ENCODE measurements at places on chromosomes 13 and 19.

DNA sequence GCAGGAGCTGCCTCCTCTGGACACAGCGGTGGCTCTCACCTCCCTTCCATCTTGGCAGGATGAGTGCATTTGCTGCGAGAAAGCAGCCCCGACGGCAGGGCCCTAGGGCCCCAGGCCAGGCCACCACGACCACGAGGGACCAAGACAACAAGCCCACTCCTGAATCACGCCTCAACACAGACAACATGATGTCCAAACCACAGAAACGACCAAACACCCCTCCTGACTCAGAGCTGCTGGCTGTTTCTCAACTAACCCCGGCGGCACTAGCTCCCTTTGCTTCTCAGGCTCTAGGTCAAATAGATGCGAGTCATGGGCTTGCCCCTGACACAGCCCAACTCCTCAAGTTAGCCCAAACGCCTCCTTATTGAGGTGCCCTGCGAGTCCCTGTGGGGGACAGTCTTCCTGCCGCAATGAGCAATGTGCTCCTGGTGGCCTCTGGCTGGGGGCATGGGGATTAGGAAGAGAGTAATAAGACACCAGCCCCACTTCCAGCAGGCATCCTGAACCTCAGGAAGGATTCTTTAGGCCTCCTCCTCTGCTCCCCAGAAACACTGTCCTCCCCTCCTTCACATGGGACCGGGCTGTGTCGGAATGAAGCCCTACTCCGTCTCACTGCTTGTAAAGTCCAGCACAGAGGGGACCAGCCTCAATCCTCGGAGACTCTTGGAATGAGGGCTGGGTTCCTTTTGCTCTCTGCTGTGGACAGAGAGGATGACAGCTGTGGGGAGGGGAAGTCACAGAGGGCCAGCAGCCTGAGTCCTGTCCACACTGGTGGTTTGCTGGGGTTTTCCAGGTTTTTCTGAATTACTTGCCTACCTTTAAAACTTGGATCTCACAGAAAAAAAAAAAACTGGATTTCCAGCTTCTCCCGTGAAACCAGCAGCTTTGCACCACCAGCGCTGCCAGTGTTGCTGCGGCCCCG lies 6.9 kb upstream of the ATF5 start:
- no peak for DNase-seq

DNA sequence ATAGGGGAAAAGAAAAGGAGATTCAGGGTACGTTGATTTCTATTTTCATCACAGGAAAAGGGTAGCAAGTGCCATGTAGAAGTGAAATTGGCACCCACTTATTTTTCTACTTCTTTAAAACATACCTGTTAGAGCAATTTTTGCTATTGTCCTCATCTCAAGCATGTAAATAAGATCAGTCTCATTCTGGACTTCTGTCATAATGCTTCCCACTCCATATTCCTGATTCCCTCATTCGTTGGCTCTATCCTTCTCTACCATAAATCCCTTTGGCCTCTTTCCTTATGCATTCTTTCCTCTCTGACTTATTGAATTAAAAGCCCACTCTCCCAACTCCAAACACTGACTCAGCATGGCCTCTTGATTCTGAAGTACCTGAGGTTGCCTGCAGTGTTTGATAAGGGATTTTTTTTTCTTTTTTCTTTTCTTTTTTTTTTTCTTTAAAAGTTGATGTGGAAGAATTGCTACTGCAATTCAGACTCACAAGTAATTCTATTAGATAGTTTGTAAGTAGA lies 465.7 kb downstream of the SLITRK6 start:
- no peak for DNase-seq

GRCh38 chr19:42521346-42522030 lies 6.8 kb downstream of the CEACAM1 start:
- no peak for DNase-seq

GRCh38 chr19:38469151-38469550 lies 35.7 kb downstream of the RYR1 start:
- DNase-seq, result no peak

- no peak for DNase-seq
Measured at GRCh38 chr19:55777528-55777927, 8.6 kb downstream of the RFPL4AL1 start.

- DNase-seq, result no peak
Measured at GRCh38 chr13:24004971-24005370, 107.7 kb upstream of the C1QTNF9B start.

GRCh38 chr19:5179256-5179655 lies 161.4 kb downstream of the PTPRS start:
- no peak for DNase-seq

DNA sequence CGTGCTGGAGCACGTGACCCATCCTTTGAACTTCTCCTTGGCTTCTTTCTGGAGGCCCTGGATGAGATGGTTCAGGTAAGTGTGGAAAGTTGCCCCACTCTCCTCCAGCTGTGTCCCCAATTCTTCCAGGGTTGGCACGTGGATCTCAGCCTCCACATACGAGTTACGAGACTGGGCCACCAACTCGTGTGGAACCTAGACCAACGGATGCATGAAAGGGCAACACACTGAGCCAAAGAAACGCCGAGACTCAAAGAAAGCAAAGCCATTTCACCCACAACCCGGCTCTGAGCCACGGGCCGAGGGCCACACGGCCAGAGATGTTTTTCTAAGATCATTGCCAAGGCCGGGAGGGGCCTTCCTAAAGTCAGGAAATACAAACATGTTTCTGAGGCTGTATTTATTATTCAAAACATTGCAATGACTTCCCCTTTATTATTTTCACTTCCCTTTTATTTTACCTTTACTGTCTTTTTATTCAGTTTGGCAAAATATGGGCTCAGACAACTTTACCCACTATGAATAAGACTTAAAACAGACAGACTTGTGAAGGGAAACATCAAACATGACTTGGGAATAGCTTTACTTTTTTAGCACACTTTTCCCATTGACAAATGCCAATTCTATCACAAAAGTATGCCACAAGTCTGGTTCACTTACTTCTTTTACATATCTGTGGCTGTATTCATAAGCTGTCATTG lies 94.6 kb downstream of the KL start:
- peak; percentile 31 for DNase-seq

DNA sequence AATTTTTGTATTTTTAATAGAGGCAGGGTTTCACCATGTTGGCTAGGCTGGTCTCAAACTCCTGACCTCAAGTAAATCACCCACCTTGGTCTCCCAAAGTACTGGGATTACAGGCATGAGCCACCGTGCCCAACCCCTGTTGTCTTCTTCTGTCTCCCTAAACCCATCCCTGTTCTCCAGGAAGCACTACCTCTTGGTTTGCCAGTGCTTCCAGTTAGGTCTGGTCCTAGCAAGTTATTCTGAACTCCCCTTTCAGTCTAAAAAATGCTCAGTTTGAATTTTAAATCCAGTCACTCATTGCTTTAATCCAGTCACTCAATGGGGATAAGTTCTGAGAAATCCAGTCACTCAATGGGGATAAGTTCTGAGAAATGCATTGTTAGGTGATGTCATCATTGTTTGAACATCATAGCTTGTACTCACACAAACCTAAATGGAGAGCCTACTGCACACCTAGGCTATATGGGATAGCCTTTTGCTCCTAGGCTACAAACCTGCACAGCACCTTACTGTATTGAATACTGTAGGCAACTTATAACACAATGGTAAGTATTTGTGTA lies 8.0 kb upstream of the ATP4A start:
- DNase-seq, result no peak

DNA sequence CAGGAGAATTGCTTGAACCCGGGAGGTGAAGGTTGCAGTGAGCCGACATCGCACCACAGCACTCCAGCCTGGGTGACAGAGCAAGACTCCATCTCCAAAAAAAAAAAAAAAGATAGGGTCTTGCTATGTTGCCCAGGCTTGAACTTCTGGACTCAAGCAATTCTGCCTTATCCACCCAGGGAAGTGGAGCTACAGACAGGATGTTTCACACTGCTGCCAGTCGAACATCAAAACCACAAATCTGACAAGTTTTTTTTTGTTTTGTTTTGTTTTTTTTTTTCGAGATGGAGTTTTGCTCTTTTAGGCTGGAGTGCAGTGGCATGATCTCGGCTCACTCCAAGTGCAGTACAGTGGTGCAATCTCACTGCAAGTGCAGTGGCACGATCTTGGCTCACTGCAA lies 10.8 kb downstream of the XPO4 start:
- DNase-seq, result no peak

- no peak for DNase-seq
Measured at GRCh38 chr19:18699403-18700054, 16.0 kb downstream of the CRTC1 start.

GRCh38 chr19:2039089-2039958 lies 11.7 kb downstream of the MKNK2 start:
- no peak for DNase-seq

DNA sequence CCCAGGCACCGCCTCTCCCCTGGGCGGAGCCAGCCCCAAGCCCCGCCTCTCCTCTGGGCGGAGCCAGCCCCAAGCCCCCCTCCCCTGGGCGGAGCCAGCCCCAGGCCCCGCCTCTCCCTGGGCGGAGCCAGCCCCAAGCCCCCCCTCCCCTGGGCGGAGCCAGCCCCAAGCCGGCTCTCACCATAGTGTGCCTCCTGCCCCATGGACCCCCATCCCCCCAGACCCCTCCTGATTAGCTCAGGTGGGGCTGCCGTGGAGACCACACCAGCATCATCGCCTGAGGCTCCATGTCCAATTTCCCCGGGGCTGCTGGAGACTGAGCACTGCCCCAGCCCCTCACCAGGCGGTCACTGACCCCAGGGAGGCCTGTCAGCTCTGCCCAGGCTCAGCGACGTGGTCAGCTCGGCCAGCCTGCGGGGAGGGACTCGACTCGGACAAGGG lies 4.2 kb upstream of the MADCAM1 start:
- DNase-seq, result no peak

DNA sequence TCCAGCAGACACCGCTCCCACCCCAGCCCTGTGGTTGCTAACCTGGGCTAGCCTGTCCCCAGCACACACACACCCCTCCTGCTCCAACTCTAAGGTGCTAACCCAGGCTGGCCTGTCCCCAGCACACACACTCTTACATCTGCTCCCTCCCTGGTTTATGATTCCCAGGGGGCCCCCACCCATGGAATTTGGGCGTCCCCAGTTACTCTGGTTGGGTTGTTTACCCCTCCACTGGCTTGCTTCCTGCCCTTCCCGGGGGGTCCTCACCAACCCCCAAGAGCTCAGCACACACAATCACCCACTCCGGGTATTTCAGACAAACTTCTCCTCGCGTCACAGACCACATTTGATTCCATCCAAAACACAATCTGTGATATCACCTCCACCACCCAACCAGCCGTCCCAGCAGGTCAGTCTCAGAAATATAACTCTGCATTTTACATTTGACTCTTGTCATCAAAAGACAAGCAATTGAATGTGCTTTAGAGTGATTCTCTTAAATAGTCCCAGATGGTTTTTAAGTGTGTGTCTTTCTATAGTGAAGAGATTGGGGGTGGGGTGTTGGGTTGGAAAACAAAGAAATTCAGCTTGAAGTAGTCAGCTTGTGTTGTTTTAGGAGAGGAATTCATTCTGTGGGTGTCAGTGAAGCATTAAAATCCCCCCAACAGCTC lies 20.1 kb downstream of the COL4A2 start:
- no peak for DNase-seq

GRCh38 chr19:3125900-3126524 lies 9.8 kb upstream of the GNA15 start:
- peak; percentile 84 for DNase-seq

DNA sequence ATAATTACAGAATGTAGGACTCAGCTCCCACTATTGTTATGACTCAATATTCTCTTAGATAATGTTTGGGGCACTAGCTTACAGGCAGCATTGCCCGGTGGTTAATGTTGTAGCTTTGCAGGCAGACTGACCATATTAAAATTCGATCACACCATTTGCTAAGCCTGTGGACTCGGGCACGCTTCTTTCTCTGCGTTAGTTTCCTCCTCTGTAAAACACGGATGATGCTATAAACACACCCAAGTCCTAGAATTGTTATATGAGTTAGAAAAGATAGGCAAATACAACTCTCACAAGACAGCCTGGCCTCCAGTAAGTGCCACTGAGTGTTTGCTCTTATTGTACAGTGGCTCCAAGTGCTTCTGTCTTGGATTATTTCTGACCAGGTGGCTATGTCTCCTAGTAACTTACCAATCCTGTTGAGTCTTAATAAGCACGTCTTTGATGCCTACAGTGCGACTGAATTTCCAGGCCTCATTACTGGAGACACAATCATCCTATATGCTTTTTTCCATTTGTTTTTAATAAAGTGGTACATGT lies 50.0 kb upstream of the ALOX5AP start:
- no peak for DNase-seq

GRCh38 chr19:34363094-34363493 lies 1.9 kb upstream of the GPI start:
- no peak for DNase-seq

DNA sequence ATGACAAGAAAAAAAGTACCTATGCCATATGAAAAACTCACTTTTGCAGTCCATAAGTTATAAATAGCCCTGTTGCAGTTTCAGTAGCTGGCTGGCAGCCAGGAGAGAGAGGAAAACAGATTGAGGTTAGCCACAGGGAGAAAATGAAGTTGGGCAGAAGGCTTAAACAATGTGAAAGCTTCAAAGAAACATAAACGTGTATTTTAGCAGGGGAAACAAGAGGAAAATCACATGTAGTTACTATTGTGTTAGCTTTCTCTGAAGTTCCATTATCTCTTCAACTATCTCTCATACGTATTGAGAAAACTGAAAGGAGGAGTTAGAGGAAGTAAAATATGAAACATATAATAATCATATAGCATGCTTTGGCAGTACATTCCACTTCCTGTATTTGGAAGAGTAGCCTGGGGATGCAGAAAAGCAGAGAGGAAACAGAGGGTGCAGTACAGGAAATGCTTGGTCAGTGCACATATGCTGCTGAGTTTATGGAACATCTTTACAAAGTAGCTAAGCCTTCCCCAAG lies 1551.1 kb downstream of the EFNB2 start:
- DNase-seq, result peak; percentile 8

DNA sequence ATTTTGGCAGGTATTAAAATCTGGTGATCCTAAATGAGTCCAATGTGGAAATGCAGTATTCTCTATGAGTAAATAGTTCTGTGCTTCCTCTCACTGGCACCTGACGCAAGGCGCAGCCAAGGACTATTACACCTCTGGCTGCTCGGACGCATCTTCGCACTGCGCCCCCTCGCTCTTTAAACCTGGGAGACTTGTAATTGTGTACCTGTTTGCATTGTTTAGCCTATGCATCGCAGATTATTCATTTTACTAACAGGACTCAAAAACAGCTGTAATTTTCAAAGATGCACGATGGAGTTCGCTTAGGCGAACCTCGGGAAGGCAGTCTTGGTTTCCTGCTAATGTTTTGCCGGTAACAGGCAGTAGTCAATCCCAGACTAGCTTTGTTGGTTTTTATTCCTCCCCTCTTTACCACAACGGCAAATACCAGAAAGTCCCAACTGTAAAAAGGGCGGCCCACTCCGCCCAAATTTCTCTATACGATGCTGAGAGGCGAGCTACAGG lies 113.2 kb downstream of the KCNRG start:
- DNase-seq, result peak; percentile 60

GRCh38 chr13:45707516-45708100 lies 5.5 kb downstream of the CBY2 start:
- no peak for DNase-seq
